SJCRH30 (cell line): ENCODE measurements at places on chromosomes 3 and 15. TPM values are rescaled to one million over a fixed set of nuclear protein-coding genes. Genes with fewer than 3 reads are reported as not detected.

The APBA2 gene
- 11.1 and 11.9 TPM in 2 replicates for total RNA-seq

The COLQ gene
- total RNA-seq, result 0.18 and 0.24 TPM in 2 replicates

The ADAMTS7 gene
- 2.0 and 2.4 TPM in 2 replicates for total RNA-seq

The MESP1 gene
- total RNA-seq, result not detected in 2 replicates

The CILP gene
- total RNA-seq, result 0.05 TPM in 1 of 2 replicates, not detected in the other

The WDR49 gene
- not detected in 2 replicates for total RNA-seq

The CHDH gene
- total RNA-seq, result 0.41 and 0.42 TPM in 2 replicates

The SPESP1 gene
- total RNA-seq, result not detected in 2 replicates

The ROPN1 gene
- total RNA-seq, result not detected in 2 replicates

The HTR3E gene
- 6.5 and 8.0 TPM in 2 replicates for total RNA-seq

The SERP1 gene
- total RNA-seq, result 72.7 and 80.3 TPM in 2 replicates
